ENCODE measurements at places on chromosomes 12 and 14.

DNA sequence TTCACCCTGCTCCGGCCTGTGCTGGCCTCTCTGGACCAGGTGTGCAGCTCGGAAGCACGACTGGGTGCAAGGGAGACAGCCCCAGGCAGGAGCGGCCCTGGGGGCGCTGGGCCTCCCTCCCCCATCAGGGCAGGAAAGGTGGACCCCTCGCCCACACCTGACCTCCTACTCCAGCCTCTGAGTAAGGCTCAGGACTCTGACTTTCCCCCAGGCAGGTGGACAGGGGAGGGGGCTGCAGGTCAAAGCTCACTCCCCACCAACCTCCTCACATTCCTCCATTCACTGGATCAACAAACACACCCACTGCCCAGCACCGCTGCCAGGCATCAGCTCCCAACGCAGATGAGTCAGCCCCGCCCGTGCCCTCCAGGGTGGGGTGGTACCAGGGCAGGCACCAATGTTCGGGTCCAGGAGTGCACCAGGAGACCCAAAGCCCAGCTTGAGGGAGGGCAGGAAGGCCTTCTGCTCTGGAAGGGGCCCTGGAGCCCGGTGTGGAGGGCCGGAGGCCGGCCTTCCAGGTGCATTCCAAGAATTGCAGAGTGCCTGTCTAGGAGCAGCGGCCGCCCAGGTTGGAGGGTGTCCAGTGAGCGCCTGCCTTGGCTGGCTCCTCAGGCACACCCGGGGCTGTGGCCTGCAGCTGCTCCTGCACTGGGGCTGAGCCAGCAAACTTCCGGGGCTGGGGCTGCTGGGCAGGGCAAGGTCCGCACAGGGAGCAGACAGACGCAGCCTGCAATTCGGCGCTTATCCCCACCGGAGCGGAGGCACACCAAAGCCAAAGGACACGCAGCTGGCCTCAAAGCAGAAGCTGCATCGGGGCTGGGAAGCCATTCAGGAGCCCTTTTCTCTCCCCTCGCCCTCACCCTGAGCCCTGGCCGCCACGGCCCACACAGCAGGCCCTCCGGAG, 1.6 kb upstream of the INF2 start:
- peak; percentile 92 for DNase-seq

DNA sequence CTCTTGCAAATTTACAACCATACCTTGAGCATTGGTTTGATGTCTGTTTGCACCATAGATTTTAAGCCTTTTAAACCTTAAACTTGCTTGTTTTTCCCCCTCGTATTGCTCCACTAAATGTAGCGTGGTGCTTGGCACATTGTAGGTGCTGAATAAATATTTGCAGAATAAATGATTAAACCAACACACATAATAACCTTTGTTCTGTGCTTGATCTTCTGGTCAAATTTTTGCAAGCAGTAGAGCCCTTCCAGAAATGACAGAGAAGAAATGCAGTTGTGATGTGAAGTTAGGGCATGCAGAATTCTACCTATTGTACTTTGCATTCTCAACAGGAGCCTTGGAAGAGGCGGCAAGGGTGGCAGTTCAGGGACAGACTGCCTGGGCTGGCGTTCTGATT, 394.4 kb upstream of the TBX3 start:
- DNase-seq, result no peak

- no peak for DNase-seq
Observed at GRCh38 chr12:1093166-1093751, 102.2 kb downstream of the ERC1 start.

DNA sequence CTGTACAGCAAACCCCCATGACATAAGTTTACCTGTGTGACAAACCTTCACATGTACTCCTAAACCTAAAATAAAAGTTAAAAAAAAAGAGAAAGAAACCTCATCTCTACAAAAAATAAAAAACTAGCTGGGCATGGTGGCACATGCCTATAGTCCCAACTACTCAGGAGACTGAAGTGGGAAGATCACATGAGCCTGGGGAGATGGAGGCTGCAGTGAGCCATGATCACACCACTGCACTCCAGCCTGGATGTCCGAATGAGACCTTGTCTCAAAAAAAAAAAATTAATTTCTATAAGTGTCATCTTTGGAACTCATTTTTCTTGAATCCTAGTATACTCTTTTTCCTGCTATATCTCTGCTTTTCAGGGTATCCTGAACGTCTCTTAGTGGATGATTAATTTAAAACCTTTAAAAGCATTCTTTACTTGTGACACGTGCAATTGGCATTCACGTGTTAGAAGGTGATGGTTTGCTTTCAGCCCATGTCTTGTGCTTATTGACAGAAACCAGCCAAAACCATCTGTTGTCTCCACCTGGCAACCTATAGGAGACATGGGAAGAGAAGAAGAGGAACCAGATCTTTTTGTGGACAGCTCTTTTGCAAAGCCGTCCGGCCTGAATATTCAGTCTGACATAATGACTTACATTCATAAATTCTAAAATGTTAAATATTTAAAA, 30.6 kb upstream of the PPFIBP1 start:
- DNase-seq, result no peak

DNA sequence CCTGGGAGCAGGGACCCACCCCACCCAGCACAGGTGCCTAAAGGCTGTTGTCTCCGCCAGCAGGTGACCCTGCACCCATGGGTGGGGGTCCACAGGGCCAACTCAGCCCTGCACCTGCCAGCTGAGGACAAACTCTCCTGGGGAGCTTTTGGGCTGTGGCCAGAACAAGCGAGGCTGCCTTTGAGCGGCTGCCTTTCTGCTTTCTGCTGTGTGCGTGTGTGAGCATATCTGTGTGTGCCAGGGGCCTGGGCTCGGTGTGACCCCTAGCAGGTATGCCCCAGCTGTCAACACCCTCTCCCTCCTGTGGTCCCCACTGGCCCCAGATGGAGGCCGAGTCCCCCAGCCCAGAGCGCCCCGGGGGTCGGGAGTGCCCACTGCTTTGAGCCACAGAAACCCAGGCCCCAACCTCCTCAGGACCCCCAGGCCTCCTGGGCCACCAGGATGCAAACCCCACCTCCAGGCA, 25.9 kb upstream of the GPR132 start:
- DNase-seq, result no peak
